ENCODE measurements at places on chromosomes 2 and 18. TPM values are rescaled to one million over a fixed set of nuclear protein-coding genes. Genes with fewer than 3 reads are reported as not detected.

SLC5A7 gene
- not detected for total RNA-seq

AGXT gene
- total RNA-seq = not detected

RIT2 gene
- 0.26 TPM for total RNA-seq

ST3GAL5 gene
- 2.1 TPM for total RNA-seq

AOX1 gene
- total RNA-seq = 7.6 TPM

GALNT5 gene
- 0.18 TPM for total RNA-seq

GCG gene
- not detected for total RNA-seq

TWIST2 gene
- 8.1 TPM for total RNA-seq

CCBE1 gene
- 1.3 TPM for total RNA-seq

KCNJ13 gene
- total RNA-seq = not detected

IL1B gene
- total RNA-seq = not detected

TDRD15 gene
- total RNA-seq = not detected

CERS6 gene
- total RNA-seq = 14.0 TPM

DNAJC5G gene
- not detected for total RNA-seq

PRPF40A gene
- total RNA-seq = 261 TPM

RESP18 gene
- not detected for total RNA-seq

NCK2 gene
- 80.3 TPM for total RNA-seq

TXNL1 gene
- total RNA-seq = 63.0 TPM

UGT1A5 gene
- total RNA-seq = not detected

HAAO gene
- 5.9 TPM for total RNA-seq

EGR4 gene
- total RNA-seq = 0.04 TPM

PDE1A gene
- total RNA-seq = not detected

MC5R gene
- total RNA-seq = not detected

MYO1B gene
- 47.4 TPM for total RNA-seq

ZBTB7C gene
- total RNA-seq = 0.38 TPM

TAF4B gene
- total RNA-seq = 19.1 TPM

TXNDC2 gene
- total RNA-seq = not detected

OTX1 gene
- total RNA-seq = 0.26 TPM

FAM237A gene
- not detected for total RNA-seq

SPATS2L gene
- total RNA-seq = 74.7 TPM

TTN gene
- total RNA-seq = 0.80 TPM

UGT1A3 gene
- not detected for total RNA-seq
